ENCODE measurements at places on chromosomes 4 and X.

GRCh38 chr4:84565951-84566350 lies 17.0 kb upstream of the CDS1 start:
- DNase-seq = no peak

- no peak for DNase-seq
Observed at GRCh38 chr4:84063619-84064018, 435.5 kb downstream of the NKX6-1 start.

GRCh38 chrX:153706799-153707198 lies 17.4 kb downstream of the BCAP31 start:
- no peak for DNase-seq

- DNase-seq = peak; percentile 3
Observed at GRCh38 chr4:183960962-183961541, 55.9 kb downstream of the STOX2 start.

GRCh38 chr4:185113340-185113739 lies 29.7 kb upstream of the SLC25A4 start:
- no peak for DNase-seq

- no peak for DNase-seq
Observed at GRCh38 chrX:46953597-46953996, 41.4 kb downstream of the JADE3 start.

GRCh38 chrX:134969726-134970125 lies 21.1 kb upstream of the SMIM10 start:
- no peak for DNase-seq

DNA sequence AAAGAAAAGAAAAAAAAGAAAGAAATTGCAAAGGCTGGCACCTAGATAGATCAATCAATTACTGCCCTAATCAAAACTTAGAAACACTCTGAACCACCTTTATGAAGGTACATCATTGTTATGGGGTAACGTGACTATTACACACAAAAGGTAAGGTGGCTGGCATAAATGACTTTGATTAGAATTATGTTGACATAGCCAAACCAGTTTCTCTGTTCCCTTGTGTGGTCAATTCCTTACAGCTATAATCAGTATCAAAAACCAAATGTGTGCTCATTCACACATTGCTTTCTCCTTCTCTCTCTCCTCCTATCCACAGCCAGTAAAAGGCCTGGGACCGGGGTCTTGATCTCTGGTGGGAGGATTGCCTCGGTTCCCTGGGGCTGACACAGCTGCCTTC lies 48.7 kb downstream of the RHOH start:
- DNase-seq = no peak

All from NCI-H2081 (cell line).